Eye (tissue), 1 donor: ENCODE measurements at places on chromosomes 1 and 21.

DNA sequence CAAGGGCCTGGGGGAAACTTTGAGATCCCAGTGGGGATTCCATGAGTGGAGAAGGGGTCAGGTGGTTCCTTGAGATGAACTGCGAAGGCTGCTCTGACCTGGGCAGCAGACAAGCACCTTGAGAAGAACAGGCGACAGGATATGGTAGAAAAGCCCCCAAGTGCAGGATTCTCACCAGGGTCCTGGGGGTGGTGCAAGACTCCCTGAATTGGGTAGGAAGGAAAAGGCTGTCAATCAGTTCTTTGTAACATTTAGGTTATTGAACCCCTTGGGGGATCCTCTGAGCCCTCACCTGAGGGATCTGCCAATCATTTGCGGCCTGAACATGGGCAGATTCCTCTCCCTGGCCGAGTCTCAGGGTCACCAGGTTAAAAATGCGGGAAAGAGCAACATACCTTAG lies 2.4 kb upstream of the PRAMEF12 start:
- no peak for DNase-seq

DNA sequence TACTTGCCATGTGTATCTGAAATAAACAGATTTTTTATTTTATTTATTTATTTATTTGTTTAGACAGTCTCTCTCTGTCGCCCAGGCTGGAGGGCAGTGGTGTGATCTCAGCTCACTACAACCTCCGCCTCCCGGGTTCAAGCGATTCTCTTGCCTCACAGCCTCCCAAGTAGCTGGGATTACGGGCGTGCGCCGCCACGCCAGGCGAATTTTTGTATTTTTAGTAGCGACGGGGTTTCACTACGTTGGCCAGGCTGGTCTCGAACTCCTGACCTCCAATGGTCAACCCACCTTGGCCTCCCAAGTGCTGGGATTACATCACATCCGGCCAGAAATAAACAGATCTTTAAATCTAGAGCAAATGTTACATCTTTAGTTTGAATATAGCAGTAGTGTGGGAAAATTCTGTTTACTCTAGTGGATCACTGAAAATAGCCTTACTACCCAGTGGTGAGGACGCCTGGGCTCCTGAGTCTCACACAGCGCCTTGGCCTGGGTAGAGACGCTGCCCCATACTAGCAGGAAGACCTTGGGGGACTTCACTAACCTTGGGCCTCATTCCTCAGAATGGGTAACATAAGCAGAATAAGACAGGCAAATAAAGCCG lies 709 bp downstream of the GART start:
- DNase-seq = no peak

DNA sequence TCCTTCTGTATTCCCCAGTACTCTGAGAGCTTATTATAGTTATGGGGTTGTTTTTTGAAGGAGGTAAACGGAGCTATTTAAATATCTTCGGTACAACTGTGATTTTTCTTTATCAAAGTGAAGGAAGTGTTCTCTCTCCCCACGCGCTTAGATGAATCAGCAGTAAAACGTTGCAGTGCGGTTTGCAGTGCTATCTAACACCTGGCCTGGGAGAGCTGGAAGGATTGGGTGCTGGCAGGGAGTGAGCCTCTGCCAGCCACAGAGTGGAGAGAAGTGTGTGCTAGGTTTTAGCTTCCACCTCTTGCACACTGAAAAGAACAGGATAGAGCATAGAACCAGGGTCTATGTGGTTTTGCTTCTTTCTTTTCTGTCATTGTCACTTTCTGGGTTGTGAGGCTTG lies 165.9 kb downstream of the SDCCAG8 start:
- peak; percentile 48 for DNase-seq

- peak; percentile 90 for DNase-seq
Observed at GRCh38 chr1:30782361-30783255, 25.0 kb upstream of the LAPTM5 start.

GRCh38 chr1:7290971-7291970 lies 479.8 kb upstream of the VAMP3 start:
- DNase-seq = no peak

GRCh38 chr1:222784371-222784770 lies 30.5 kb upstream of the DISP1 start:
- DNase-seq = no peak

DNA sequence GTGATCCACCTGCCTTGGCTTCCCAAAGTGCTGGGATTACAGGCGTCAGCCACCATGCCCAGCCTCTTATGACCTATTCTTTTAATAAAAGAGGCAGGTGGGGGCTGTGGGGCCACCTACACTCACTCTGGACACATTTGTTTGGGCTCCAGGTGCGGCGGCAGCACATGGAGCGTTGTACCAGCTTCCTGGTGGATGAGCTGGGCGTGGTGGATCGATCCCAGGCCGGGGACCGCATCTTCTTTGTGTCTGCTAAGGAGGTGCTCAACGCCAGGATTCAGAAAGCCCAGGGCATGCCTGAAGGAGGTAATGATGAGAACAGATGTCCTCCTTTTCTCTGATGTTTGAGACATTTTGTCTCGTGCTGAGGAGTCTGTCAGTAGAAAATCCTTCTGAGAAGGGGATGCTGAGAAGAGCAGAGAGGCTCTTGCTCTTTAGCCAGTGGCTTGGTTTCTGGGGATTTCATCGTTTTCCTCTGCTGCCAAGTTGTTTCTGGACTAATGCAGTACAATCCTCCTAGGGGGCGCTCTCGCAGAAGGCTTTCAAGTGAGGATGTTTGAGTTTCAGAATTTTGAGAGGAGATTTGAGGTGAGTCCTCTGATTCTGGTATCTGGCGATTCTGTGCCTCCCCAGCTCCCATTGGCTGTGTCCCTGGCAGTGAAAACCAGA lies 17.9 kb upstream of the MIIP start:
- peak; percentile 18 for DNase-seq
